ENCODE measurements at places on chromosomes 6 and 20.

DNA sequence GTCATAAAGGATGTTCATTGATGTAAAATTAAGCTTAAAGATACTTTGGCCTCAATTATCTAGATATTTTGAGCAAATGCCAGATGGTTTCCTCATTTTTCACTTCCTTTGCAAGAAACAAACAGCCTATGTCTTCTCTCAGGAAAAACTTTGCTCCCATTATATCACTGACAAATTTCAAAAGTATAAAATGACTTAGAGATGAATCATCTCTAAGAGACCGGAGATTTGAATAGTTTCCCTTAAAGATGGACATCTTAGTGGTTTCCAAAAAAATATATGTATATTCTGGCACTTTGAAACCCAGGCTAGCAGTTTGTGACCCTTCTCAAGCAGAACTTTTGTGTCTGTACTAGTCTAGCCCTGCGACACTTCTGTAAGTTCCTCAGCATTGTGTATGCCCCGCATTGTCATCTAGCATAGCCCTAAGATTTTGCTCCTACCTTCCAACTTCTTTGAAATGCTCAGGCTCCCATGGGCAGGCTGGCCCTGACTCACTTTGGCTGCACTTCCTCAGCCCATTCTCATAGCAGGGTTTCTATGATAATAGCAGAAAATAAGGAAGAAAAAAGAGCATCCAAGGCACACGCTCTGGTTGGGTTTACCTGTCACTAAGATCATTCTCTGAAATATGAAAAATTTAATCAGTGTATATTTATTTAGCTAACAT, 25.7 kb upstream of the POU3F2 start:
- DNase-seq: no peak

GRCh38 chr6:108133594-108134179, 32.1 kb upstream of the NR2E1 start:
- peak; percentile 94 for DNase-seq

DNA sequence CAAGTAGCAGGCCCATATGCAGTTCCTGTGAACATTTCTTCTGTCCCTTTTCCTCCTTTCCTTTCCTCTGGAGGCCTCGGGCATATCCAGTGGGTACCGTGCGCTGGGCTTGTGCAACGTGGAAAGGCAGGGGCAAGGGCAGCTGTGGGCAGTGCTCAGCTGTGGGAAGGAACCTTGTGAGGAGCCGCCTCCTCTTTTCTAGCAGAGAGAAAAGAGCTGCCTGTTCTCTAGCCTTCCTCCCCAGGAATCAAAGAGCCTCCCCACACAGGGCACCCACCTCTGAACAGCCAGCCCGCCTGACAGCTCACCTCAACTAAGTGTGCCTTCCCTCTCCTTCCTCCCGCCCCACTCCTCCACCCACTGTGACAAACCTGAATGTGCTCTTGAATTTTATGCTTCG, 143.3 kb upstream of the HDDC2 start:
- DNase-seq: no peak

DNA sequence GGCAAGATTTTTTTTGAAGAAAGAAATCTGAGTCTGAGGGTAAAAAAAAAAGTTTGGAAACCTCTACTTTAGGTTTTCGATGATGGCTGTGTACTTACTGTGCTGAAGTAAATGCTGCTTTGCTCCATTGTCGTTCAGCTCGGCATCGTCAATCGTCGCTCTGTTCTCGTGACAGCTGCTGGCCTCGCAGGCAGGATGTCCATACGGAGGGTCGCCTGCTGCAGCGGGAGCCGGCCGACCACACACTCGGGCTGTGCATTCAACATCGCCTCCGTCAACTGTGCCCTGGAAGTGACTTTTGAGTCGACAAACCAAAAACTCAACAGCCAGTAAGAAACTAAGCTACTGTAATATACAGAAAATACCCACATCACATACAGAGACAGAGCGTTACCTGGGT, 53.1 kb upstream of the SMOC2 start:
- no peak for DNase-seq

DNA sequence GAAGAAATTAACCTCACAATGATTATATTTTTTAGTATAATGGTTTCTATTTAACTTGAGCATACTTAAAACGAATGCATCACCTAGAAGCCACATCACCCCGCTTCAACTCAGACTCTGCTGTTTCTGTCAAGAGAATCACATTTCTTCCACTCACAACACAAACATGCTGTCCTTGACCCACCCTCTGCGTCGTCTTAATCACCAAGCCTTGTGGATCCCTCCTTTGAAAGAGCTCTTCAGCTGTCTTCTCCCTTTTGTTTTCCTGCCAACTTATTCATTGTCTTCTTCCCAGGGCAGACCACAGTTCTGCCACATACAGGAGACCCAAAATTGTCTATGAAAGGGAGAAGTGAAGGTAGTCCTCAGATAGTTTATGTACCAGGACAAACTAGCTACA, 595.6 kb upstream of the AGPAT4 start:
- no peak for DNase-seq

GRCh38 chr20:33399924-33400323, 1.4 kb downstream of the CDK5RAP1 start:
- DNase-seq: no peak

DNA sequence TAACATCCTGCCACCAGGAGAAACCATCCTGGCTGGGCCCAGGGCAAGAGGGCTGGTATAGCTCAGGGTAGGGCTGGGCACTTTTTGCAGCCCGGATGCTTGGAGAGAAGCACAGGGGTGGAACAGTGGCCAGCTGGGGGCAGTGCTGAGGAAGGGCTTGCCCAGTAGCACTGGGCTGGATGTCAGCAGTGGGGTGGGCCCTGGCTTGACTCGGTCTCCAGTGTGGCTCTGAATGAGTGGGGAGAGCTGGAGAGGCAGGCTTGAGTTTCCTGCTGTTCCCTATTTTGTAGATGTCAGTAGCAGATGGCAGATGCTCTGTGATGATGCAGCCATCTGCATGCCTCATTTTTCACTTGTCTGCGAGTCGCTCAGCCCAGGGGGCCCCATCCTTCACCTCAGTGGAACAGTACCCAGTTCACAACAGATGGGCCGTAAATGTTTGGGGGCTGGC, 56.3 kb upstream of the TULP1 start:
- peak; percentile 69 for DNase-seq

- DNase-seq: peak; percentile 38
Measured at GRCh38 chr20:51172558-51173428, 149.9 kb upstream of the KCNG1 start.

GRCh38 chr6:55182016-55182650, 7.8 kb downstream of the HCRTR2 start:
- DNase-seq: no peak

DNA sequence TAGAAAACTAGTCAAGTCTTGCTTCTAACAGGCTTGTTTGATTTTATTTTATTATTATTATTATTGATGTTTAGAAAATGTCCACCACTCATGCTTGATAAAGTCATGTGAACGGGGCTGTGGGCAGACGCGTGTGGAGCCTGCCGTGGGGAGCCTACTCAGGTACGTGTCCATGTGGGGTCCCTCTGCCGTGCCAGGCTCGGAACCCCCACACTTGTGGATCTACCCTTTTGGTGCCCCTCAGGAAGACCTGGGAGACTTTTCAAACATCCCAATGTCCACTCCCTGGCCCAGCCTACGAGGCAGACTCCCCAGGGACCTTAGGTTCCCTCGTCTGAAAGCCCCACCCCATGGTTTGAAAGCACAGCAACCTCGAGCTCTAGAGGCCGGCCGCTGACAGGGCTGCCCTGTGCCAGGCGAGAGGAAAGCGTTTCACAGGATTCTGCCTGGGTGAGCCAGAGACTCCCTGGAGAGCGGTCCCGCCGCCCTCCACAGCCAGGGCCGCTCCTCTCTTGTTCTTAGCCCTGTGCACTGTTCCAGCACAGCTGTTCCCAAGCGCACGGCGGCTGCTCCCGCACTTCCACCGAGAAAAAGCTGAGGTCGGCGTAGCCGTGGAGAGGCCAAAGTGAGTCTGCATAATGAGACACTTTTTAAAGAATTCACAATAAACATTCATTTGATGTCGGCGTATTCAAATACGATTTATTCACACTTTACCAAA, 249.7 kb downstream of the TTLL2 start:
- peak; percentile 7 for DNase-seq

DNA sequence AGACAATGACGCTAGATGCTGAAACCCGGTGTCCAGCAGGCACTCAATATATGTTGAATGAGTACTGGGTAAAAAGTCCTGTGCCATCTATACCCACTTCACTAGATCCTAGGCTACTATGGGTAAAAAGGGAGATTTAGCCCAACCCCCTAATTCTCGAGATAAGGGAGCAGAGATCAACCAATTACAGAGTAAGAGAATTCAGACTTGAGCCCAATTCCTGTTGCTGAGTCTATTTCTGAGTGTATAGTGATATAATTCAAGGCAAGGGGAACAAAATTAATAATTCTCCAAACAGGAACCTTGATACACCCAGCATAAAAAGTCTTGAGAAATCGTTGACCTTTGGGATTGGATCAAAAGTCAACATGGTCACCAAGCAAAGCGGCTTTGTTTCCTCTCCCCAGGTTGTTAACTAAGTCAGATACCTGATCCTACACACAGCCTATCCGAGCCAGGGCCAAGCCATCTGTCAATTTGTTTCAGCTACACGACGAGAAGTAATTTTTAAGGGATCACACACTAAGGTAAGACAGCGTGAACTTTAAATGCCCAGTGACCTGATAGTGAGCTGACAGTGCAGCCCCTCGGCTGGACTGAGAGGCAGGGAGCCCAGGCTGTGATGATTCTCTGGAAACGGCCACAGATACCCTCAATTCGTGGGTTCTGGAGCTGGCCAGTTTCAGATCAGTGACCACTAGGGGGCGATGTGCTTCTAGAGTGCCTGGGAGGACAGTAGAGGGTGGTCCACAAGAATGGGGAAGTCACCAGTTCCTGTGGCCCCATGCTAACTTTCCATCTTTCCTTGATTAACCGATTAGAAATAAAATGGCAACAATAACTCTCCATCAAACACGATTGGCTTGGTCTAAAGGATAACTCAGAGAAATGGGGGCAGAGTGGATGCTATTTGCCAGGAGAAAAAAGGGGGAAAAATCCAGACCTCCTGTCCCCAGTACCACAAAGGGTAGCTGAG, 46.2 kb downstream of the SLC22A23 start:
- DNase-seq: peak; percentile 83

GRCh38 chr6:96994660-96995059, 70.1 kb downstream of the KLHL32 start:
- no peak for DNase-seq

DNA sequence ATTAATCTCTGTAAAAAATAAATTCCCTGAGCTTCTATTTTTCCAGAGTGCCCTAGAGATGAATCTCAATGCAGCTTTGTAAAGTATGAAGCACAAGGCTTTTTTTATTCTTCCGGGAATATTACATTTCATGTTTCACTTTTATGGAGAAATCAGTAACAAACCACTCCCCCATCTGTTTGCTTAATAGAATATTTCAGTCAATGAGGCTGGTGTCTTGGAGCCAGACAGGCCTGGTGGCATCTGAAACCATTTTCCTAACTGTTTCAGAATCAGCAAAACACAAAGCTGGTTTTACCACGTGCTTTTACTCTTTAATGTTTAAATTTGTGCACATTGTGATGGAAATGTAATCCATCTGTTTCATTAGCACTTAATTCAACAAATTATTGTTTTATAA, 400.8 kb upstream of the HSF2 start:
- no peak for DNase-seq

DNA sequence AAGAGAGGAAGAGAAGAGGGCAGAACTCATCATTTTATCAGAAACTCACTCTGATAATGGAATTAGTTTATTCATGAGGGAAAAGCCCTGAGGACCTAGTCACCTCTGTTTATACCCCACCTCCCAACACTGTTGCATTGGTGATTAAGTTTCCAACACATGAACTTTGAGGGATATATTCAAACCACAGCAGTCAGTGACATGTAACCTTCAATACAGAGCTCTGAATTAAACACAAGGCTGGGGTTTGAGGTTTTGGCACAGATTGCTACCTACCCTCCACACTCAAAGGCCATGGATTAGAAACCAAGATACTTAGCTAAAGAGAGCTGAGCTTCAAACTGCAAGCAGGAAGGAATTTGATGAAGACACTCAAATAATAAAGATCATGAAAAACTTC, 48.5 kb upstream of the MOCS1 start:
- no peak for DNase-seq

DNA sequence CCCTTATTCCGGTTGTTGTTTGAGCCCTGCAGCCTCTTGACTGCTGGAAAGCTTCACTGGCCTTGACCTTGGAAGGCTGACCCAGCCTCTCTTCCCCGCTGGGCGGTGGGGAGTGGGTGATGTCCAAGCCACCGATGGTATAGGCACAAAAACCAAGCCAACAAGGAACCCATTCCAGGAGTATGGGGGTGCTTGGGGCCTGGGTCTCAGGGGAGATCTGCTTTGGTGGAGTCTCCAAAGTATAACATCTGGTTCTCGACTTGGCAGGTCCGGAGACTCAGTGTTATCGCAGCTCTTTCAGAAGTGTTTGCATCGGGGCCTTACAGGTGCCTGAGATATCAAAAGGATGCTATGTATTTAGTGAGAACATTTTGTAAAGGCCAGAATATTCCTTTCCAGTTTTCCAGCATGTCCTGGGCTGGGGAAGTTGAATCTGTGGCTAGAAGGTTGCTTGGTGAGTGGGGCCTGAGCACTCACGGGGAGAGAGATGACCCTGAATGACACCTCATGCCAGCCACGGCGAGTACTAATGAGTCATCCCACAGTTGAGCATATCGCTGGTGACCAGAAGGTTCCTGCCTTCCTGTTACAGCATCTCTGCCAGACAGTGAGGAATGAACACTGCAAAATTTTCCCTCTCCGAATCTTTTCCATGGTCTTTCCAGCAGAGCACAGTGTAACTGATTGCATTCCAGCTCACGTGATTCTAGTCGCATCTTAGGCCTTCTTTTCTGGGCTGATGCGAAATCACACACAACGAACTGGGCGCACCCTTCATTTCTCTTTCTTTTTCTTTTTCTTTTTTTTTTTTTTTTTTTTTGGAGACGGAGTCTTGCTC, 133.9 kb downstream of the ZDHHC14 start:
- DNase-seq: no peak

DNA sequence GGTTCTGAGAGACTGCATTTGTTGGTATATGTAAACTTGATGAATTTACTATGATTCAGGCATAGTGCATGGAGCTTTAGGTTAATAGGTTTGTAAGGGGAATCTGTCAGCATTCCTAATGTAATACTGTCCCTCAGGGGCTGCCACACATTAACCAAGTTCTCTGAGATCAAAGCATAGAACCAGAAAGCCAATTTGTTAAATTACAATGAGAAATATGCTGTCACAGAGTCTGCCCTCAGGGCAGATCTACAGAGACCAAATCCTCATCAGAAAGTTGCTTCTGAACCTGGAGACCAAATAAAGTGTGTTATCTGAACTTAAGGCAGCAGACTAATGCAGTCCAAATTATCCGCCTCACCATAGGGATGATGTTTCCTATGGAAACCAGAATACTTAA, 250.8 kb upstream of the HTR1E start:
- no peak for DNase-seq

GRCh38 chr6:127118298-127119101, at the start of gene RSPO3:
TSS of gene RSPO3 (plus strand) at chr6:127118671. CDS start at chr6:127119193, 522 bp downstream.
- peak; percentile 55 for DNase-seq

GRCh38 chr6:111870051-111870741, 3.1 kb downstream of the FYN start:
- no peak for DNase-seq

GRCh38 chr6:13397359-13398068, 69.2 kb upstream of the TBC1D7 start:
- no peak for DNase-seq
